HuH-7 (cell line): ENCODE measurements at places on chromosomes 12 and 14.

DNA sequence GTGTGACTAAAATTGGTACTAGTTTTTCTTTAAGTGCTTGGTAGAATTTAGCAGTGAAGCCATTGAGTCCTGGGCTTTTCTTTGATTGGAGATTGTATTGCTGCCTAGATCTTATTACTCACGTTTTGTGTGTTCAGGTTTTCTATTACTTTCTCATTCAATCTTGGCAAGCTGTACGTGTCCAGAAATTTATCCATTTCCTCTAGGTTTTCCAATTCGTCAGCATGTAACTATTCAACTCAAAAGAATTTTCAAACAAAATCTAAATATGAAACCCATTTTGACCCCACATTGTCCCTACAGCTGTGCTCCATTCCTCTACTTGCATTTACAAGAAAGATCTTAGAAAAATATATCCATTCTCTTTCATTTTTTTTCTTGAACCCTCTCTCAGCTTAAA, 1613.4 kb upstream of the SEL1L start:
- no peak for DNase-seq

- DNase-seq = no peak
These were observed 28.0 kb downstream of the RCOR1 start for GRCh38 chr14:102620413-102620812.

DNA sequence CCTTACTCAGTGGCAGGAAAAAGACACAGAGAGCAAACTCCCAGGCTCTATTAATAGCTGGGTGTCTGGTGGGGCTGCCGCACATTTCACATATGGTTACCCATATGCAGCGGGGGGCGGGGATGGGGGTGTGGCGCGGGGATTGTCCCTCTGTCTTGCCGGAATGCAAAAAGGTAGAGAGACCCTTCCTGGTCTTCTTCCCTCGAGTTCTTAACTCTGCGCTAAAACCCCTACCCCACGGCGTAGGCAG, 1.7 kb downstream of the PRMT8 start:
- no peak for DNase-seq

- DNase-seq = no peak
These were observed 159.1 kb upstream of the CCDC198 start for GRCh38 chr14:57652769-57653168.
